Natural killer cell (primary cell): ENCODE measurements at places on chromosomes 4 and X.

- DNase-seq: no peak
Measured at GRCh38 chr4:186132577-186133242, 28.2 kb downstream of the FAM149A start.

DNA sequence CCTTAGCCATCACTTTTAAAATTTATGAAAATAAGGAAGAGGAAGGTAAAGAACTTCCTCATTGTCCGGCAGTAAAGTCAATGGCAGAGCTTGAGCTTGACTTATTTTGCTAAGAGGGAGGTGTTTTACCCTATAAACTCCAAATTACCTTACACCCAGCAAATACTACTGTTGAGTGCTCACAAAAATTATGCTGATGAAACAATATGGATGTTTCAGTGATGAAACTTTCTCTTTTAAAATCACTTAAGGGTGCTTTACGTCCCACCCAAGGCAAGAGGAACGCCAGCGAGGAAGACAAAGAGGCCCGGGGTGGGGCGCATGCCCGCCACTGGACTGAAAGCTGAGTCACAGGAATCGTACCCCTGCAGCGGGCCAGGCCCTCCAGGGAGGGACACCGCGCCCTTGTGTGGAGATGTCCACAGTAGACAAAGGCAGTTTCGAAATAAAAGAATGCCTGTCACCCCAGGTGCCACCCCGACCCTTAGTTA, 560 bp upstream of the TMSB4X start:
- peak; percentile 46 for DNase-seq

DNA sequence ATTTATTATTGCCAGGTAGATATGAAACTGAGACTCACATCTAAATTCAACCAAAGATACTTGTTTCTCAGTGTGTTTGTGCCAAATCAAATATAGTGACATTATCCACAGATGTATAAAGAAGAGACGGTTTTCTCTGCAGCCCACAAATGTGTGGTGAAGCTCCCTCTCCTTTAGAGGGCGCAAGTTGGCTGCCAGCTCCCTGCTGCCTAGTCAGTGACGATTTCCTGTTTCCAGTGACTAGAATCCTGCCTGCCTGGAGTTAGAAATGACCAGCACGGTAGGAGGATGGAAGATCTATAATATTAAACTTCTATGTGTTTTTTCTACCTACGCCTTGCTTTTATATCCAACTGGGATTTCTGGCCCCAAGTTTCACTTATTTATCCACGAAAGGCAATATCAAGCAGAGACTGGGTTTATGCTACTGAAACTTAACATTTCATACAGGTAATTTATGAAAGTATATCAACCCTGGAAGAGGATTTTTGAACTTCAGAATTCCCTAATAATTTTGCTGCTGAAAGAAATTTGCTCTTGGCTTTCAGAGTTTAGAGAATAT, 1793.7 kb upstream of the TENM3 start:
- no peak for DNase-seq

DNA sequence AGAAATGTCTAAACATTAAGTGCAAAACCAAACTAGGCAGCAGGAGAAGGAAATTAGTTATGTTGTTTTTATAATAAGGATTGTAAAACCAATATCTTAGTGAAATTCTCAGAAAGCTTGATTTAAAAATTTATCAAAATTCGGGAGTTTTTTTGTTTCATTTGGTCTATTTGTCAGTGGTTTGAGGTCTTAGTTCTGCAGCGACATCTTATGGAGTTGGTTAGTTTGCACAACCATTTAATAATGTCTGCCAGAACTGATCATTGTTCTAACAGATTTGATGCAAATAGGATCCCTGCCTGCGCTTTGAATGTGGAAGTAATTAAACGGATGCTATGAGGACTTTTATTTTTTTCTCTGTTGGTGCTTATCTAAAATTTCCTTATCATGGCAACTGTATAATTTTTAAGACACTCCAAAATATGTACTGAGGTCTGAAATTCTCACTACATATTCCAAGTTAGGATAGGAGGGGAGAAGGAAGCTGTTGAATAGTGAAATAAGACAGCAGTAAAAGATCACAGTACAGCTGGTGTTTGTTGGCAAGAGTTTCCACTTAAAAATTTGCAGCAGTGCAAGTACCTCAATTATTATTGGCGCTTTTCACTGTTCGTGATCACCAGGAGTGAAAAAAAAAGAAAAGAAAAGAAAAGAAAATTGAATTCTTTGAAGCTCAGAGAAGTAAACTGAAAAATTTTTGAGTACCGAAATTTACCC, 2521.4 kb downstream of the ARAP2 start:
- no peak for DNase-seq
